ENCODE measurements at places on chromosomes 2 and 18.
A peak's percentile ranks its signal among the peaks of the same experiment; 100 is the strongest.

DNA sequence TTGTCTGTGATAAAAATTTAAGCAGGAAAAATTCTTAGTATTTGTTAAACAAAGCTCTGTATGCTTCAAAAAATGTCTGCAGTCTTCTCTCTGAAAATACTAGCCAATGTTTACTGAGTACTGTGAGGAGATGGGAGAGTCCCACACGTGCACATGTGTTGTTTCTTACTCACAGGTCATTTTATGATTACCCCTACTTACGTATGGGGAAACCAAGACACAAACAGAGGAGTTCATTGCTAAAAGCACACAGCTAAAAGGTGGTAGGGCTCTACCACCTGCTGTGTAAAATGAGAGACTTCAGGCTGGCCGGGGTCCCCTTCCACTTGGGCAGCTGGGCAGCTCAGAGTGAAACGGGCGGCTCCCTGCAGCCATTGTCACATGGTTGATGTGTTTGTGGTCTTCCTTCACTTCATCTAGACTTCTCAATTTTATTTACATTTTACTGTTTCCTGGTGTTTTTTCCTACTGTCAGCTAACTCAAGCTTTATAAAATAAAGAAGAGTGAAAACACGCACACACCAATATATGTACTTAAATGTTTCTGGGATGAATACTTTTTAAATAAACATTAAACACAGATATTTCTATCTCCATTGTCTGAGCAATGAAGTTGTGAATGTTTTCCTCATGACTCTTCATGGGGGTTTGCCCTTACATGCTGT lies 71.2 kb downstream of the MBP start:
- DNase-seq: no peak

- DNase-seq: no peak
Measured at GRCh38 chr2:209577376-209578357, 153.8 kb downstream of the MAP2 start.

DNA sequence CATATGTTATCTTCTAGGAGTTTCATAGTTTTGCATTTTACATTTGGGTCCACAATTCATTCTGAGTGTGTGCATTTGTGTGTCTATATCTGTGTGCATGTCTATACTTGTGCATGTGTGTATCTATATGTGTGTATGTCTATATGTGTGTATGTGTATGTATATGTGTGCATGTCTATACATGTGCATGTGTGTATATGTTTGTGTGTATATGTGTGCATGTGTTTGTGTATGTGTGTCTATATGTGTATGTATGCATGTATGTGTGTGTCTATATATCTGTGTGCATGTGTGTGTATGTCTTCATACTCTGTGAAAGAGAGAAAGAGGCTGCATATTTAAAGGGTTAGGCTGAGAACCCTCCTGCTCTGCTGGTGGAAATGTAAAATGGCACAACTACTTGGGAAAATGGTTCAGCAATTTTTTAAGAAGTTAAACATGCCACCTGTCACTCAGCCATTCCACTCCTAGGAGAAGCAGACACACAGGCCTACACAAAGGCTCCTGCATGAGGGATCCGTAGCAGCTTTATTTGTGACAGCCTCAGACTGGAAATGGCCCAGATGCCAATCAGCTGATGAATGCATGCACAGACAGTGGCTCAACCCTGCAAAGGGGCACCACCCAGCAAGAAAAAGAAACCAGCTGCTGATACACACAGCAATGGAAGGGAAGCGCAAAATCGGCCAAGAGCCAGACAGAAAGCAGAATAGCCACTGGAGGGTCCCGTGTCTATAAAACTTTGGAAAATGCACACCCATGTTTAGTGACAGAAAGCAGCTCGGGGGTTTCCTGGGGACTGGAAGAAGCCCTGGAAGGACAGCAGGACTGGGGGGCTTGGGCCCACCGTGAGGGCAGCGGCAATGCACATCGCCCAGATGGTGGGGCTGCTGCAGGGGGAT lies 146.8 kb downstream of the SEPTIN10 start:
- no peak for DNase-seq

DNA sequence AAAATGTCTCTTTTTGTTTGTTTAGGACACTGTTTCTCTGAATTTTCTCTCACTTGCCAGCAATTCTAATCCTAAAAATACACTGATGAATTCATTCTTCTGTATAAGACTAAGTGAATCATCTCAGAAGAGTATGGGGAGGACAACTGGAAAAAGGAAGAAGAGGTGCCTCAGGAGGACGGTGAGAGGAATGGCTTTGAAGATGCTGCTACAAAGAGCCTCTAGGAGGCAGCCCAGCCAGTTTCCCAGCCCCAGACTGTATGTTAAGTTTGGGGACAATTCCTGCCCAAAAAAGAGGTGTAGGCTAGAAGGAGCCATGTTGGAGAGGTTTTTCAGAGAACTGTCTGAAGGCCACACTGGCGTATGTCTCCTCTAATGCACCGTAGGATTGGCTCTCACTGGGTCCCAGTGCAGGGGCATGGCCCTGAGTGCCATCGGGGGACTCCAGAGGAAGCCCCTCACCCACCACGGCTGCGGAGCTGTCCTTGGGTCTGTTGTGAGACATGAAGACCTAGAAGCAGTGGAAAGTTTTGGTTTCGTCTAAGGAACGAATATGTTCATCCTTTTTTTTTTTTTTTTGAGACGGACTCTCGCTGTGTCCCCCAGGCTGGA lies 3.1 kb upstream of the SDC1 start:
- no peak for DNase-seq

DNA sequence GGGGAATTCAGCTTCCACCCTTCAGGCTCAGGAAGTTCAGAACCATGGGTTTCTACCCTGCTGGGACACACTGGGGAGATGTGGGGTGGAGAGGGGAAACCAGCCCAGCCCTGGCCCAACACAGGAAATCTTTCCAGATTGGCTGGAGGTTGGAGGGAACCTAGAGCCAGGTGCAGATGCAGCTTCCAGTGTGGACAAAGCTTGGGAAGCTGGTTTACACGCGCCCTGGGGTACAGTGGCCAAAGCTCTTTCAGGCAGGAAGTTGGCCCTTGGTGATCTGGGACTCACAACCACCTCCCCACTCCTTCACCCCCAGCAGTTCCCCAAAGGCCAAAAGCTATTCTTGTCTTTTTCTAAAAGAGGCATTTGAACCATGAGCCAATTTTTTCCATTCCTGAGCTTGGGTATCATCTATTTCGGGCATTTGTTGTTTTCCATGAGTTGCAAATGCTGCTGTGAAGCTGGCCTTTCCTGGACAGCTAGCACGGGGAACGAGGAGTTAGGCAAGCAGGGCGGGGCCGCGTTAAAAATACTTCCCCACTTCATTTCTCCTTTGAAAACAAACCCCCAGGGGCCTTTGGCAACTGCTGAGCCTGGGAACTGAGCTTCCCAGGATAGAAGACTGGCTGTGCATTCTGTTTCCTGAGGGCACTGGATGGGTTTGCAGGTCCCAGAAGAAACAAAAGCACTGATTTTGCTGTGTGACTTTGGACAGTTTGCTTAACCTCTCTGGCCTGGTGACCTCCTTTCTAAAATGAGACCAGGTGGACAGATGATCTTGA lies 3.1 kb upstream of the ARID5A start:
- DNase-seq: no peak

DNA sequence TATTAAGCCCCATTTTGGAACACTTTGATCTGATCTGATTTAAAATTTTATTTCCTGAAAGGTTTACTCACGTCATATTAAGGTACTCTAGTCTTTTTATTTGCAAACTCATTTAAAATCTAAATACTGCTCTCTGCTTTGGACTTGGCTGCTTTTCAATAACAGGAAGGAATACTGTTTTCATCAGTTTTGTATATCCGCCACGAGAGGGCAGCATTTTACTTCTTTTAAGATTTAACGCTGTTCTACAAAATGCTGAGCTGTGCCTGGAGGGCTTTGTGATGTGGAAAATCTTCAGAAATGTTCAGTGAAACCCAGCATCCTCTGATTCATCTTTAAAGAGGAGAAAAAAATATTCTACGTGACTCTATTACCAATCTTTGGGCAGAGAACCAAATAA lies 37.5 kb upstream of the SLC38A11 start:
- peak; percentile 17 for DNase-seq

DNA sequence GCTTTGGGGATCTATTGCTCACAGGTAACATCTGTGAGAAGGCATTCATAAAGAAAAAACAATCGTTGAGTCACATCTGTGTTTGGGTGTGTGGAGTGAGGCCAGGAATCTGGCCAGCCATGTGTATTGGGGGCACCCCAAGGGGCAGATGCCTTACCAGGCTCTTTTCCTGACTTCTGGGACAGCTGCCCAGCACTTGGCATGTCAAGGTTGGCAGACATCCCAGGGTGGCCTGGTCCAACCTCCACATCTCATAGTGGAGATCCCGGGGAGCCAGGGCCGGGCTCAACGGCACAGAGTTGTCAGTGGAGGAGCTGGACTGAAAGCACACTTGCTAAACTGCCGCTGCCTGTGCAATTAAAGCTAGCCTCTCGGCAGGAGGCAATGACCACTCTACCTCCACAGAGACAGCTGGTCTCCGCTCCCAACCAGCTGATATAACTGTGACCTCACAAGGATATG lies 75.3 kb upstream of the MGAT4A start:
- DNase-seq: no peak

GRCh38 chr2:45889053-45889452 lies 237.6 kb downstream of the PRKCE start:
- no peak for DNase-seq

- no peak for DNase-seq
Measured at GRCh38 chr18:74645679-74646078, 48.0 kb downstream of the ZNF407 start.

GRCh38 chr18:31040686-31041270 lies 1.8 kb downstream of the DSC3 start:
- DNase-seq: no peak

GRCh38 chr2:150806336-150806735 lies 318.9 kb upstream of the RND3 start:
- DNase-seq: no peak

DNA sequence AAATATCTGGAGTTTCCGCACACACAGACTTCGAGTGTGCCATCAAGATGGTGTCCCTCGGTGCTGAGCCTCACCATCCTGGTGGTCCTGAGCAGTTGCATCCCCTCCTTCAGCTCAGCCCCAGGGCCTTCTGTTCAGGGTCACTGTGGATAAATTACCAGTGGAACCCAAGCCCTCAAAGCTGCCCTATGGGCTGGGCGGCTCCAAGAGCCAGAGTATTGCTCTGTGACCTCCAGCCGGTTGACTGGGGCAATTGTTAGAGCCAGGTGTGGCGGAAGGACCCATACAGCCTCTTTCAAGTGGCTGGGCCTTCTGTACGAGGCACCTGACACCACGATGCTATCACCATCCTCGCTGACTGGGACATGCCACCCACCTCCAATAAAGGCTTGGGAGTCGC lies 215.5 kb downstream of the GBX2 start:
- DNase-seq: no peak

GRCh38 chr2:199307461-199307860 lies 150.3 kb downstream of the SATB2 start:
- DNase-seq: no peak

DNA sequence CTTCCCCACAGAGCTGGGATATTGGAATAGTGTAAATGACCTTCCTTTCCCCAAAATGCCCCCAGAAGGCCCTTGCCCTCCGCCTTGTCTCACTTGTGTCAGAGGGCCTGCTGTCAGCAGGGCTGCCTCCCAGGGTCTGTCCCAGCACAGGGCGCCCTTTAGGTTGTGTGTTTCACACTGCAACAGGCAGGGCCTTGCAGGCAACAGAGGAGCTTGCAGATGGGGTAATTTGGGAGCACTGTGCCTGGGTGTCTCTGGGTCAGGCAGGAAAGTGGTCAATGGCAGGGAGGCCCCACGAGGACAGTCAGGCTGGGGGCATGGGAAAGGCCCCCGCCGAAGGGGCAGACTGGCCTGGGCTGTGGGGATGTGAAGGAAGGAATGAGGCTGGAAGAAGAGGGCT lies 130.7 kb downstream of the ASB1 start:
- no peak for DNase-seq

GRCh38 chr2:88307817-88308216 lies 137.7 kb downstream of the THNSL2 start:
- peak; percentile 2 for DNase-seq

DNA sequence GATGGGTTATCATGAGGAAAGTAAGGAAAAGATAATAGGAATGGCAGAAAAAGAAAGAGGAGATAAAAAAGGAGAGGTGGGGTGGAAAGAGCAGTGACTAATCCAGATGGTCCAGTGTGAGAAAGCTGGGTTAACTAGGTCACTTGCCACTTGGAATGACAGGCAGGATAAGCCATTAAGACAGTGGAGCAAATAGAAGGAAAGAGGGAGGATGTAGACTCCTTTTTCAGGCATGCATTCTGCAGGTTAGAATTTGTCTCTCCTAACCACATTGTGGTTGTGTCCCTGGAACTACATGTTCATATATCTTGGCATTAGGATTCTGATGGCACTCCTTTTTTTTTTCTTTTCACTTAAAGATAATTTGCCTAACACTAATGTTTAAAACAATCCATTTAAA lies 13.4 kb upstream of the NEMP2 start:
- DNase-seq: no peak

GRCh38 chr18:13244135-13244534 lies 25.6 kb downstream of the LDLRAD4 start:
- DNase-seq: no peak

GRCh38 chr2:21469564-21469963 lies 345.8 kb downstream of the TDRD15 start:
- DNase-seq: no peak

DNA sequence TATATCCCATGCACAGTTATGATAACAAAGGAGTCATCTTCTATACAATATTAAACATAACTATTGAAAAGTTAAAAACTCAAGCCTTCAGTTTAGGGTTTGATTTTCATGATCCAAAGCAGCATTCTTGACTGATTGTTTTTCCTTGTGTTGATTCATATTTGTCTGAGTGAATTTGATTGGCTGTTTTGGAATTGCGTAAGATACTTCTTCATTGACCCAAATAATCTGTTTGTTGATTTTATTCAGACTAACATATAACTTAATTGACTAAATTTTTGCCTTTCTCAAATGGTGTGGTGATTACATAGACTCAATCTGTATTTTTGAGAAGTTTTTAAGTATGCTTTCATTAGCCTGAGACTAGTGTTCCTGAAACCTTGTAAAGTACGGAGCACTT lies 305.7 kb upstream of the TNP1 start:
- DNase-seq: no peak

GRCh38 chr2:46384457-46384815 lies 87.2 kb downstream of the EPAS1 start:
- no peak for DNase-seq

- DNase-seq: no peak
Measured at GRCh38 chr18:1075322-1075721, 170.7 kb downstream of the ADCYAP1 start.

- DNase-seq: no peak
Measured at GRCh38 chr18:58032233-58032632, 11.8 kb upstream of the NEDD4L start.

DNA sequence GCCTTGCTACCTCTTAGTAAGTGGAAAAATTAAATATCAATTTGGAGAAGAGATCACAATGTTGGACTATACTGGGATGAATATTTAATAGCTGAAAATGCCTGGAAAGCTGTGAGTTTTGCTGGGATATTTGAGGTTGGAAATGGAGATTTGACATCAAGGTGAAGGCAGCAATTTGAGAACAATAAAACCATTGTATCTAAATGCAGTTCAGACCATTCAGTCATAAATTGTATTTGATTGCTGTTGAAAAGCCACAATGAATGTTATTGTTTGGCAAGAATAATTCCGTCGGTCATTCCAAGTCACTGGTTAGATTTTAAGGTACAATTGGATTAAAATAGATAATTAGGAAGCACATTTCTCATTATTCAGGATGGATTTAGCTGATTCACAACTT lies 325.6 kb downstream of the HRH4 start:
- DNase-seq: no peak

GRCh38 chr2:234293973-234294372 lies 202.9 kb downstream of the ARL4C start:
- DNase-seq: no peak

All from stimulated activated CD4-positive, alpha-beta T cell treated with anti-CD3 and anti-CD28 coated beads, TNF-alpha, amount 100 ng/mL, for 24 hours (primary cell).